ENCODE measurements at places on chromosomes 13 and 19.

- DNase-seq = no peak
These were observed 8.7 kb upstream of the KCNRG start for GRCh38 chr13:50006426-50007135.

DNA sequence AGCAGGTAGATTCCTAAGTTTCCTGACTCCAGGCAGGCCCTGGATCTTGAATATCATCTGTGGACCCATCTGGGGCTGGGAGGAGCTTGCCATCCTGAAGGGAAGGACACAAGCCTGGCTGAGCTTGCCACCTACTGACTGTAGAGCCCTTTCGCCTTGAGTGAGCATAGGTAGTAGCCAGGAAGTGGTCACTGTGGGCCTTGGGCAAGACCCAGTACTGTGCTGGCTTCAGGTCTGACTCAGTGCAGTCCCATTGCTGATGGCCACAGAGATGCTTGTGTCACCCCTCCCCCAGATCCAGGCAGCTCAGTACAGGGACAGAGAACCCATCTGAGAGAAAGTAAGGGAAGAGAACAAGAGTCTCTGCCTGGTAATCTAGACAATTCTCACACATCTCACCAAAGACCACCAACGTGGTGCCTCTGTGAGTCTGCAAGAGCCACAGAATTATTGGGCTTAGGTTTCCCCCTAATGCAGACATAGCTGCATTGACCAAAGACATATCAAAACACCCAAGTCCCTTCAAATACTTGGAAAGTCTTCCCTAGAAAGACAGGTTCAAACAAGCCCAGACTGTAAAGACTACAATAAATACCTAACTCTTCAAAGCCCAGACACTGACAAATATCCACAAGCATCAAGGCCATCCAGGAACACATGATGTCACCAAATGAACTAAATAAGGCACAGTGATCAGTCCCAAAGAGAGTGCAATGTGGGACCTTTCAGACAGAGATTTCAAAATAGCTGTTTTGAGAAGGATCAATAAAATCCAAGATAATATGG lies 108.2 kb upstream of the WASF3 start:
- no peak for DNase-seq

DNA sequence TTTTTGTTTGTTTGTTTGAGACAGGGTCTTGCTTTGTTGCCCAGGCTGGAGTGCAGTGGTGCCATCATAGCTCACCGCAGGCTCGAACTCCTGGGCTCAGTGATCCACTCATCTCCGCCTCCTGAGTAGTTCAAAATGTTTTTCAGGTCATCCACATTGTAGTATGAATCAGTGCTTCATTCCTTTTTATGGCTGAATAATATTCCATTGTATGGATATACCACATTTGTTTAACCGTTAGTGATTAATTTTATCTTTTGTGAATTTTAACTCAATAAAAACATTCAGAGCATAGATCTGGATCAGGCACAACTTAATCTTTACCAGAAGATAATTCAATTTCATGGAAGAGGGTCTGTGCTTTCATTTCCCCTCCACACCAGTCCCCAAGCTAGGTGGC lies 47.7 kb downstream of the VAV1 start:
- DNase-seq = no peak

- peak; percentile 45 for DNase-seq
These were observed 26.0 kb upstream of the ZNF331 start for GRCh38 chr19:53511933-53512374.

- DNase-seq = no peak
These were observed 419.5 kb upstream of the ARGLU1 start for GRCh38 chr13:106987427-106987785.

- DNase-seq = peak; percentile 23
These were observed 22.6 kb downstream of the ZSWIM4 start for GRCh38 chr19:13817615-13818371.

DNA sequence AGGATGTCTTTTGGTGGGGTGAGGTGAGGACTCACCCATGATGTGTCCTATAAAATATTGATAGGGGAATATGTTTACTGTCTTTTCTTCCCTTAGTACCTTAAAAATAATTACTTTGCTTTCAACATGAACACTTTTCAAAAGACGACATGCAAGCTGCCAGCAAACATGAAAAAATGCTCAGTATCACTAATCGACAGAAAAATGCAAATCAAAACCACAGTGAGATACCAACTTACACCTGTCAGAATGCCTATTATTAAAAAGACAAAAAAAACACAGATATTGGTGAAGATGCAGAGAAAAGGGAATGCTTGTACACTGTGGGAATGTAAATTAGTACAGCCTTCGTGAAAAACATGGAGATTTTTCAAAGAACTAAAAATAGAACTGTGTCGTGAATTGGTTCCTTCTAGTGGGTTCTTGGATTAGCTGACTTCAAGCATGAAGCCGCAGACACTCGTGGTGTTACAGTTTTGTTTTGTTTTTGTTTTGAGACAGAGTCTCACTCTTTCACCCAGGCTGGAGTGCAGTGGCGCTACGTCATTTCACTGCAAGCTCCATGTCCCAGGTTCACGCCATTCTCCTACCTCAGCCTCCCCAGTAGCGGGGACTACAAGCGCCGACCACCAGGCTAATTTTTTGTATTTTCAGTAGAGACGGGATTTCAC lies 160.9 kb downstream of the FGF9 start:
- no peak for DNase-seq

Data from activated naive CD4-positive, alpha-beta T cell treated with Interleukin-2 at 50 U/mL for 16 hours (primary cell).